ENCODE measurements at places on chromosomes 13 and 19. TPM values are rescaled to one million over a fixed set of nuclear protein-coding genes. Genes with fewer than 3 reads are reported as not detected.

DNA sequence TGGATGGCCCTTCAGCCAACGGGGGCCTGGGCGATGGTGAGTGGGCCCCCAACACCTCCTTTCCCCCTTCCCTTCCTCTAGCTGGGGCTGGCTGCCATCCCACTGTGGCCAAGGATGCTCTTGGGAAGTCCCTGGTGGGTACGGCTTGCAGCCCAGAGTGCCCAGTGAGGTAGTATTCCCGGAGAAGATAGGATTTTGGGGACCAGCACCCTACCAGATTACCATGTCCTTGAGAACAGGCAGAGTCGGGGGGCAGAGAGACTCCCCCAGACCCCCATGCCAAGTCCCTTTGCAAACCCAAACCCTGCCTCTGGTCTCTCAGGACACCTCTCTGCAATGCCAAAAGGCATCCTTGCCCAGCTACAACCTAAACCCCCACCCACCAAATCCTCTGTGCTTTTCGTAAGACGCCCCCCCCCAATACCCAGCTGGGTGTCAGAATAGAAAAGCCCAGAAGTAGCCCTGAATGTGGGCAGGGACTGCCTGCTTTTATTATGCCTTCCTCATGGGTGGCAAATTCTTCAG lies 1.7 kb downstream of the HIF3A start:
- DNase-seq = no peak

DNA sequence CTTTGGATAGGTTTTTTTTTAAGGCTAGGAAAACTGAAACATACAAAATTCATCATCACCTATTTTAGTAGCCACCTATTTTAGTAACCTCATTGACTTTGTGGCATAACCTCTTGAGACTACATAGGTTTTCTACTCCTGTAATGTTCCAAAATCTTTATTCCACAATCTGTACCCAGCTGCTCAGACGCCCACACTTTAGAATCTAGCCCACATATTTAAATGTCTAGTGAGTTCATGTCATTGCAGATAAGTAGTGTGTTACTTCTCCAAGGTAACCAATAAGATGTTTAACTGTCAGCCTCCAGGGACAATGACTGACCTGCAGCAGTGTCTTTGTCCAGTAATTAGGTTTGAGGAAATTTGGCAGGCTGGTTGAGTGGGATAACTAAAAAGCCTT lies 330.2 kb downstream of the MZT1 start:
- DNase-seq = no peak

- DNase-seq = no peak
These were observed 3.9 kb downstream of the GPR108 start for GRCh38 chr19:6733338-6734095.

- no peak for DNase-seq
These were observed 8.0 kb downstream of the PDS5B start for GRCh38 chr13:32594157-32594738.

DNA sequence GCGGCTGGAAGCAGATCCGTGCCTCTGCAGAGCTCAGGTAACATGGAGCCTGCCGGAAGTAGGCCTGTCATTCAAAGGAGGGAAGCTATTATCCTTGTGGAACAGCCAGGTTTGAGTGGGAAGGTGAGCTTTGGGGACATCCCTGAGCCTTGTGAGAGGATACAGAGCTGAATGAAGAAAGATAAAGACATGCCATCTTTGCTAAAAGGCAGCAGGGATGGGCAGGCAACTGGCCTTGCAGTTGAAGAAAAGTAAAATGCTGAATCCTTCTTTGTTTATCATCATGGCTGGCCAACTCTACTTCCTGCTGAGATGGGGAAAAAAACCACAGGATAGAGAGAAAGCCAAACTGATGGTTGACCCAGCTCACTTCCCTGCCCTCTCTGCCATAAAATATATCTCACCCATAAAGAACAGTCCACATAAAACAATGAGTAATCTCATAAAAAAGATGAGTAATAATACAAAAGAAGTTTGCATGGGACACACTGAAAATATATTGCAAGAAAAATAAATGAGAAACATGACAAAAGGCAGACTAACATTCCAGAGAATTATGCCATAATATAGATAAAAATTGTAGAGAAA lies 226.3 kb downstream of the DLEU7 start:
- DNase-seq = no peak

- no peak for DNase-seq
These were observed 22.1 kb upstream of the F7 start for GRCh38 chr13:113083402-113084061.

DNA sequence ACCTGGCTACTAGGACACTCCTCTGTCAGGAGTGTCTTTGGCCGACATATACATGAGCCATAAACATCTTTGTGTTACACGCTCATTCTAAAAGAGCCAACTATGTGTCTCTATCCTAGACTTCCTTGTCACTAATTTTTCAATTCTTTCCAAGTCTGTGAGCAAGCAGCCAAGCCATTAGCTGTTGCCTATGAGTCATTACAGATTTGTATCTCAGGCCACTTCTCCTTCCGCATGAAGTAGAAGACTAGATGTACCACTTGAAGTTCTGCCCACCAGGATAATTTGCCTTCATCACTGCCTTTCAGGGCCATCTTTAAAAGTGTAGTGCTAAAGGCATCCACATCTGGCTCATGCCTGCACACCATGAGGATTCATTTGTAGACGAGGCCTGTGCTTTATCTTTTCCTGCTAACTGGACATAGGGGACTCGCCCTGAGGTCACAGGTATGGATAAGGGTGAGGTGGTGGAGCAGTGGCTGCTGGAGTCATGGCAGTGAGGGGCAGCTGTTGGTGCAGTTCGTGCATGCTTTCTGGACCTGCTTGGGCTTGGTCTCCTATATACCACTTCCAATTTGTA lies 126.1 kb upstream of the KL start:
- DNase-seq = no peak

DNA sequence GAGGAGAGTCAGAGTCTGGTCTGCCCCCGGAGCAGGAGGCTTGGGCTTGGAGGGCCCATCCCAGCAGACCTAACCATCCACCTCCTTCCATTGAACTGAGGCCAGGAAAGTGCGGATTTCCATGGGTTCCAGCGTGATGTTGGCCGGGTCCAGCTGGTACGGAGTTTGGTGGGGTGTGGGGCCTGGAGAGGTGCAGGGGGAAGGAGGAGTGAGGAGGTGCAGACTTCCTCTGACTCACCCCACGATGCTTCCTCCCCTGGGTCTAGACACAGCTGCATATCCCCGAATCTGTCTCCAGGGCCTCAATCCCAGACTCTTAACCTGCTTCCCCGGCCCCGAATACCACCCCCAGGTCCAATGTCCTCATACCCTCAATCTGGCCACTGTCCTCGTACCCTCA lies 20.0 kb downstream of the MAN2B1 start:
- DNase-seq = no peak

DNA sequence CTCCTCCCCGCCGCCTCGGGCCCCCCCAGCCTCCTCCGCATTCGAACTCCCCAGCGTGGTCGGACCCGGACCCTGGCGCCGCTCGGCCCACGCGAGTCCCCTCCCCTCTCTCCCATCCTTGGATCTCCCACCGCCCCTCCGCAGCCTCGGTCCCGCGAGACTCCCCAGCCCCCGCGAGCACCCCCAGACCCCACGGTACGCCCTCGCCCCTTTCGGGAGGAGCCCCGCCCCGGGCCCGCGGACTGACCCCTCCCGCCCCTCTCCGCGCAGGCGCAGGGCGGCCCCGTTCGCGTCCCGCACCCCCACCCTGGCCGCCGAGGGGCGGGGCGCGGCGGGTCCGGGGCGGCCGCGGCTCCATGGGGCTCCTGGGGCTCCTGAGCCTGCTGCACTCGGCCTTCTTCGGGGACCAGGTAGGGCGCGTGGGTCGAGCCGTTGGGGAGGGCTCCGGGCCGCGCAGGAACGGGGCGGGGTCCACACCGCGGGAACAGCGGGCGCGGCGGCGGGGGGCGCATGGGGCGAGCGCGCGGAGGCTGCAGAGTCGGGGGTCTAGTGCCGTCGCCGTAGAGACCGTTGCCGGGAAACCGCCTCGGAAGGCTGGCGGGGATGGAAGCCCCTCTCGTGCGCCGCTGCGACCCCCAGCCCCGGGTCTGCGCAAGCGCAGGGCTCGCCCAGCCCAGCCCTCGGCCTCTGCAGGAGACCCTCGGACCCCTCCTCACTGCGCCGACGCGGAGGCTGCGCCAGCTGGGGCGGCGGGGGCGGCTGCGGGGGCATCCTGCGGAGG lies 3.8 kb upstream of the APC2 start:
- no peak for DNase-seq

DNA sequence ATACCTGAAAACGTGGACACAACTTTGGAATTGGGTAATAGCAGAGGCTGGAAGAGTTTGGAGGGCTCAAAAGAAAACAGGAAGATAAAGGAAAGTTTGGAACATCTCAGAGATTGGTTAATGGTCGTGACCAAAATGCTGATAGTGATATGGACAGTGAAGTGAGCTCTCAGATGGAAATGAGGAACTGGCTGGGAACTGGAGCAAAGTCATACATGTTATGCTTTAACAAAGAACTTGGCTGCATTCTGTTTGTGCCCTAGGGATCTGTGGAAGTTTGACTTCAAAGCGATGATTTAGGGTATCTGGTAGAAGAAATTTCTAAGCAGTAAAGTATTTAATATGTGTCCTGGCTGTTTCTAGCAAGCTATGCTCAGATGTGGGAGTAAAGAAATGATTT lies 136.2 kb downstream of the DNAJC3 start:
- no peak for DNase-seq

GRCh38 chr19:58474291-58474996 lies 1.7 kb upstream of the ZNF446 start:
- no peak for DNase-seq

DNA sequence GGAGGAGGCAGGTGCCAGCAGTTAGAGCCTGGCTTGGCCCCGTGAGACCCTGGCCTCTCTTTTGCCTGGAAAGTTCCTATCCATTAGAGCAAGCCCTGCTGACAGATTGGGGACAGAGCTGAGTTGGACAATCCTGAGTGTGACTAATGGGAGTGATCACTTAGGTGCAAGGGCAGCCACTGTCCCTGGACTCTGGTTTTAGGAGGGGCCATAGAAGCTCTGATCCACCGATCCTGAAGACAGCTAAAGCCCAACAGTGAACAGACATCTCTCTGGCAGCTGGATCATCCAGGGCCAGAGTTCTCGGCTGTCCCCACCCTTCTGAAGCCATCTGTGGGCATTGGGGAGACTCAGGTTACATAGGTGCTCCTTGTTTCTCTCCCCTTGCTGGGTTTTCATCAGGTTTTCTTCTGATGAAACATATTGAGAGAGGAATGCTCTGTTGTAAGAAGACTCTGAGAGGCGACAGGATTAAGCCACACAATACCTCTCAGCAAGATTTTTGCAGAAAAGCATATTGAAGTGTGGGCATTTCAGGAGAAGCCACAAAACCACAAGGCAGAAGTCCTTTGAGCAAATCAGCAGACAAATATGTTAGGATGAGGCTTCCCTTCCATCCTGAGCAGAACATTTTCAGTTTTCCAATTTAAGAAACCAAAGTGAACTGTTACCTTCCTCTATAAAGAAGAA lies 288.0 kb upstream of the MAB21L1 start:
- DNase-seq = no peak

- DNase-seq = no peak
These were observed 174.6 kb downstream of the COL4A1 start for GRCh38 chr13:110132225-110132982.

DNA sequence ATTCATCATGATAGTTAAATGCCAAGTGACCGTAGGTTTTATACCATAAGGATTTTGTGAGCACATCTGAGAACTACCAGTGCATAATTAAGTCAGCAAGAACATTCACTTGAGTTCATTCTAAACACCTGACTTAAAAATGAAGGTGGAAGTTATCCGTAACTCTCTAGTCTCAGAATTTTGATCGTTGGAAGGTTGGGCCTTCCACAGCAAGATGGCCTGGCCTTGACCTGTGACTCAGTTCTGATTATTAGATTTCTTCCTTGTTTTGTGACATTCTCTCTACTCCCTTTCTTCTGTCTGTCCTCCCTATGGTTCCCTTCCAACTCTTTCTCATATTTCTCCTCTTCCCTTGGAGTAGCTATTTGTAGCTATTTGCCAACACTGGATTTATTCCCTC lies 20.0 kb upstream of the WDFY2 start:
- no peak for DNase-seq

GRCh38 chr13:47337781-47338507 lies 441.1 kb upstream of the HTR2A start:
- no peak for DNase-seq

GRCh38 chr13:37109051-37109678 lies 3.7 kb upstream of the CSNK1A1L start:
- DNase-seq = no peak

MCEMP1 gene
- total RNA-seq = 0.42 TPM

FBXO27 gene
- 4.3 TPM for total RNA-seq

BRSK1 gene
- 0.42 TPM for total RNA-seq

BCL2L12 gene
- 6.3 TPM for total RNA-seq

GPR108 gene
- total RNA-seq = 28.9 TPM

PROZ gene
- total RNA-seq = 10.6 TPM

FBXO46 gene
- total RNA-seq = 2.9 TPM

DAND5 gene
- total RNA-seq = 0.23 TPM

KLF2 gene
- 11.2 TPM for total RNA-seq

VSTM2B gene
- total RNA-seq = not detected

OXGR1 gene
- total RNA-seq = not detected
